SK-MEL-5 (cell line): ENCODE measurements at places on chromosomes 12 and 14.

- DNase-seq, result no peak
Measured at GRCh38 chr12:69339999-69340398, 8.2 kb upstream of the LYZ start.

GRCh38 chr12:123057513-123058265 lies 77.2 kb downstream of the ARL6IP4 start:
- DNase-seq, result no peak

DNA sequence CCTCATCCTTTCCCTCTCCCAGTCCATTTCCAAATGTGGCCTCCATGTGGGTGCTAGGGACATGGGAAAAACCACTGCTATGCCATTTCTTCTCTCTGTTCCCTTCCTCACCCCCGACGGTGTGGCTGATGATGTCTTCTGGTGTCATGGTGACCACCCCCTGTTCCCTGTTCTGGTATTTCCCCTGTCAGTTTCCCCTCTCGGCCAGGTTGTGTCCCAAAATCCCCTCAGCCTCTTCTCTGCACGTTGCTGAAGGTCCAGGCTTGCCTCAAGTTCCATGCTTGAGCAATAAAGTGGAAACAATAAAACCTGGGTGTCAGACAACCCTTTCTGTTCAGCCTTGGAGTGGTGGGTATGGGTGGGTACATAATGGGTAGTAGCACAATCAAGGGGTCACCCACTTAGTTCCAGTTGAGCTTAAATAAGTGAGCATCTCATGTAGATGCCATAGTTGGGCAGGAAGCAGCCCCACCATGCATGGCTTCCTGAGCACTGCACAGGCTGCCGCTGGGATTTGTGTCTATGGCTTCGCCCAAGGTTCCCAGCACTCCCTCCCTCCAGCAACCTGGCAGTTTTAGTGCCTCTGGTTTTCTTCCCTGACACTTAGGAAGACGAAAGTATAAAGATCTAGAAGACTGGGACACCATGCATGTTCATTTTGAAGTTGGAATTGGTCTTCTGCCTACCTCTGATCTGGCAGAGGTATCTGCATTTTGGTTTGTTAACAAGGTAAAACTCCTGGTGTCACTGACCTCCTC lies 8.7 kb upstream of the ITFG2 start:
- no peak for DNase-seq

- DNase-seq, result no peak
Measured at GRCh38 chr12:92550254-92550653, 152.5 kb upstream of the PLEKHG7 start.

DNA sequence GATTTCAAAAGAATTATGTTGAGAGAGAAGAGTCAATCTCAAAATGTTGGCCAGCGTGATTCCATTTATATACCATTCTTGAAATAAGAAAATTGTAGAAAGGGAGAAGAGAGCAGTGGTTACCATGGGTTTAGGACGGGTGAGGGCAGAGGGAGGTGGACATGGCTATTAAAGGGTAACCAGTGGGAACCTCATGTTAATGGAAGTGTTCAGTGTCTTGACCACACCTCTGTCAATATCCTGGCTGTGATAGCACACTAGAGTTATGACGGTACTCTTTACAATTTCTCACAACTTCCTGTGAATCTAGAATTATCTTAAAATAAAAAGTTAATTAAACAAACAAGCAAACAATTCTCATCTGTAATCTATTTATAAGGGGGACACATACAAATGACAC lies 821.2 kb downstream of the VRK1 start:
- DNase-seq, result no peak

DNA sequence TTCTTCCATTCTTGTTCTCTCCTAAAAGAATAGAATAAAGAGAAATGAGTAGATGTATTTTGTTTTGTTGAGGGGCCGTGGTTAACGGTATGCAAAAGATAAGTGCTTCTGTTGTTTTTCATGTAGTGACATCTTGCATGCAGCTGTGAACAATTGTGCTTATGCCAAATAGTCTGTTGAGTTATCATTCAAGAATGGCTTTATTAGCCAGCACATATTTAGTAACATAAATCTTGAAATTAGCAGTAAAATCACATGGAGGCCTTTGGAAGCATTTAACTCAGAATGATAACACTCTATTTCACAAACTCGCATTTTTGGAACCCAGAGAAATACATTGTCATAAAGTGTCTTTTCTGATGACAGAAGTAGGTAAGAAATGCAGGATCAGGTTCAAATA lies 1772.0 kb upstream of the FLRT2 start:
- no peak for DNase-seq

DNA sequence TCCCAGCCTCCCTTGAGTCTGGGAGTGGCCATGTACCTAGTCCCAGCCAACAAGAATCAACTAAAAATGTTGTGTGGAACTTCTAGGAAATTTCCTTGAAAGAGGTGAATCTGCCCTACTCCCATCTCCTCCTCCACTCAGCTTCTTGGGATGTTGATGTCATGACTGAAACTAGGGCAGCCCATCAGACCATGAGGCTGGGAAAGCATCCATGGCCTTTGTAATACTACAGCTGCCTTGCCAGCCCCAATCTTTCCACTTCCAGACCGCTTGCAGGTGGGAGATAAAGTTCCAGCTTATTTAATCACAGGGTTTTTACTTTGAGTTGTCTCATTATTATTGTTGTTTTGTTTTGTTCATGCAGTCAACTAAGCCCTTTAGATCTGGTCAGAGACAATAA lies 170.3 kb upstream of the LMNTD1 start:
- DNase-seq, result no peak

GRCh38 chr14:106875503-106875902 lies 1349.1 kb downstream of the TMEM121 start:
- peak; percentile 17 for DNase-seq

DNA sequence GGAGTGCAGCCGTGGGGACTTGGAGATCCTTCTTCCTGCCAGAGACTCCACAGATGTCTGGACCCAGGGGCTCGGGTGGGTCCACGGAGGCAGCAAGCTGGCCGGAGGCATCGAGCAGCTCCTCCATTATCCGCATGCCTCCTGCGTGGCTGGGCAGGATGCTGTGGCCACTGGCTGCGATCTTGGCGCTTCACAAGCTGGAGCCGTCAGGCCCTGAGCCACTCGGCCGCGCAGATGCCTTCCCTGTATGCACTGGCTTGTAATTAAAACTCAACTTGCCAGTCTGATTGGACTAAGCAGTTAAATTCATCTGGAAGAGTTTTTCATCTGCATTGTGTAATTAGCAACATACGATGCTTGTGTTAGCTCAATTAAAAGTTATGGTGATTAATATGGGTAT lies 151.5 kb downstream of the AACS start:
- DNase-seq, result no peak

DNA sequence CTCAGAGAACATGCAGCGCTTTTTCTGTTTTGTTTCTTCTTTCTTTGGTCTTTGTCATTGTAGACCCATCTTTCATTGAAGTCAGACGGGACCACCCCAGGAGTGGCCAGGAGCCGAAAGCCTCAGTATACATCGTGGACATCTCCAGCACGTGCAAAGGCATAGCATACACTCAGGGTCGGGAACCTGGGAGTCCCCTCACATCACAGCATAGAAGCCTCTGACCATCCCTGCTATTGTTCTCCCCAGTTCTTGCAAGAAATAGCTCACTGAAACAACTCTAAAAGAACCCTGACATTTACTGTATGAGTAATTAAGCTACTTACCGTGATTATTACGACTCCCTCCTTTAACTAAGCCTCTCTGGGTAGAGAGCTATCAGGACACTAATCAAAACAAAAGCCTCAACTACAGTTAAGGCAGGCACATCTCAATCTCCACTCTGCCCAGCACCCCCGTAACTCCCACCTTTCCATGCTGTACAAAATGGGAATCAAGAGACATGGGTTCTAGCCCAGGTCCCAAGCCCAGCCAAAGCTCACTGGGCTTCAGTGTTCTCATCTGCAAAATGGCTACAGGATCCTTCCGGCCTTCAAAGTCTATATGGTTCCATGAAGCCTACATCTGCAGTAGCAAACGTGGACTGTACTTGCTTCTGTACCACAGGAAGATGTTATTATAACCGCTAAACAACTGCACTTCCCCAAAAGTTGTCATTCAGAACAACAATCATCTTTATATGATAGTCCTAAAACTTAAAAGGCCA lies 6.7 kb downstream of the CCDC88C start:
- no peak for DNase-seq

GRCh38 chr12:110971936-110972335 lies 51.6 kb upstream of the MYL2 start:
- DNase-seq, result no peak

GRCh38 chr14:95313190-95313589 lies 6.5 kb downstream of the CLMN start:
- DNase-seq, result no peak

GRCh38 chr14:22210026-22210425 lies 379.0 kb downstream of the DAD1 start:
- DNase-seq, result no peak

- no peak for DNase-seq
Measured at GRCh38 chr12:50806176-50806575, 36.5 kb upstream of the TMPRSS12 start.

DNA sequence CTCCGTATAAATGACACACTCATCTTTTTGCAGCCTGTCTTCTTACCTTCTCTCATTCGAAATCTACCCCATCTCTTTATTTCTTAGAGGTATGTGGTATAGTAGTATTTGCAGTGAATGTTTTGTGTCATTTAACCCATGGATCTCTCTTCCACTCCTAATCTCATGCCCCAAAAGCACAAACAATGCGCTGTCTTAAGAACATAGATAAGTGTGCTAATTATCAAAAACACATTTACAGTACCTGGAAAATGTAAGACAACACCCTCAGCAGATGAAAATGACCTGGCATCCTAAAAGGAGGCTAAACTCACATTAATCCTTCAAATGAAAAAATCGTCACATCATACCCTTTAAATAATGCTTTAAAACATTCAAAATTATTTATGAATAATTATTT lies 10.7 kb downstream of the USP15 start:
- DNase-seq, result no peak

GRCh38 chr14:69181491-69181890 lies 9.8 kb upstream of the EXD2 start:
- DNase-seq, result no peak

DNA sequence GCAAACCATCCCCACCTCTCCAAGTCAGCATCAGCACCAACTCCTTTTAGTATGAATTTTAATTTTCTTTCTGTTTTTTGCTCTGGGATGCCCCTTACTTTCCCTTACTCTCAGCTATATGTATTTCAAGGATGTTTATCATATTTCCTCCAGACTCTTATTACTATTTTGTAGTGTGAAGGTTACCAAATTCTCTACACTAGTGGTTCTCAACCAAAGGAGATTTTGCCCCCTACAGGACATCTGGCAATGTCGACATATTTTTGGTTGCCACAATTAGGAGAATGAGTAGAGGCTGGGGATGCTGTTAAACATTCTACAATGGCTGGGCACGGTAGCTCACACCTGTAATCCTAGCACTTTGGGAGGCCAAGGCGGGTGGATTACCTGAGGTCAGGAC lies 29.1 kb upstream of the SOS2 start:
- DNase-seq, result peak; percentile 62

DNA sequence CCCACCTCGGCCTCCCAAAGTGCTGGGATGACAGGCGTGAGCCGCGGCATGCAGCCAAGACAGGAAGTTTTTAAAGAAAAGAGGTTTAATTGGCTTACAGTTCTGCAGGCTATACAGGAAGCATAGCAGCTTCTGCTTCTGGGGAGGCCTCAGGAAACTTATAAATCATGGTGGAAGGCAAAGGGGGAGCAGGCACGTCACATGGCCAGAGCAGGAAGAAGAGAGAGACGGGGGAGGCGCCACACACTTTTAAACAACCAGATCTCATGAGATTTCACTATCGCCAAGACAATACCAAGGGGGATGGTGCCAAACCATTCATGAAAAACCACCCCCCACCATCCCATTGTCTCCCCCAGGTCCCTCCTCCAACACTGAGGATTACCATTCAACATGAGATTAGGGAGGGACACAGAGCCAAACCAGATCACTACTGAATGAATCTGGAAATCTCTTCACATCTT lies 14.1 kb downstream of the CCDC63 start:
- no peak for DNase-seq

DNA sequence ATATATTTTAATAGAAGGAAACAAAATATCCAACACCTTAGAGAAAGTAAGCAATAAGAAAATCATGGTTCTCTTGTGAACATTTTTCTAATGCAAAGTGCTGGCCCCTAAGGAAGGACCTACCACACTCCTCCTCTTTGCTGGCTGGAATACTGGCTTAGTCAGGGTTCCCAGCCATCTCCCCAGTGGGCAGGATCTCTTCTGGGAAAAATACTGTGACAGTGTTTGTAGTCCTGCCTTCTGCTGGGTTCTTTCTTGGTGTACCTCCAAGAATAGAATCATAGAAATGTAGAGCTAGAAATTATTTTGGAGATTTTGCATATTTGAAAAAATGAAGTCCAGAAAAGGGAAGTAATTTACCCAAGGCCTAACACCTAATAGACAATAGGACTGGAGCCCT lies 31.9 kb downstream of the KCNMB4 start:
- no peak for DNase-seq

GRCh38 chr12:18932211-18932610 lies 194.3 kb downstream of the CAPZA3 start:
- no peak for DNase-seq

DNA sequence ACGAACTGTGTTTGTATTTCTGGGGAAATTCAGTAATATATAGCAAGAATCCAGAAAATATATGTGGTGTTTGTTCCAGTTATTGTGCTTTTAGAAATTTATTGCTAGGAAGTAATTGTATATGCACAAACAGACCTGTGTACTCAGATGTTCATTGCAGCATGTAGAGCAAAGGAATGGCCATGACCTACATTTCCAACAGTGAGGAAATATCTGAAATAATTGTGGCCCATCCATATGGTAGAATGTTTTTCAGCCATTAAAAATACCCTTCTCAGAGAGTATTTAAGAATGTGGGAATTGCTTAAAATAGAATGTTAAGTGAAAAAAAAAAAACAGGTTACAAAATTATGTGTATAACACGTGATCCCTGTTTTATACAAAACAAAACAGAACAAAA lies 77.3 kb downstream of the TMX1 start:
- no peak for DNase-seq

DNA sequence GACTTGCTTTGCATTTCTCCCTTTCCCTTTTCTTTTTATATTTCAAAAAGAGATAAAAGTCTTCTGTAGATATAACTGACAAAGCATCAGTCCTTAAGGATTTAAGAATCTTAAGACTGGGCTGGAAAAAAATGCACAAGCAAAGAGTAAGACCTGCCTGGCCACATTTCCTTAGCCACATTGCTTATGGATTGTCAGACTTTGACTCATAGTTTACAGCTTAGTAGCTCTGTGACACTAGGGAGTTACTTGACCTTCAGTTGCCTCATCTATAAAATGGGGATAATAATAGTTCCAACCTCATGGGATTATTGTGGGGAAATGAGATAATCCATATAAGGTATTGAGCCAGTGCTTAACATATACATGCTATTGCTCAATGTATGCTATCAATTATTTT lies 66.4 kb upstream of the STK38L start:
- no peak for DNase-seq

- no peak for DNase-seq
Measured at GRCh38 chr12:32545413-32545980, 133.6 kb upstream of the DNM1L start.

GRCh38 chr12:25566202-25566949 lies 13.3 kb upstream of the LMNTD1 start:
- no peak for DNase-seq
